ENCODE measurements at places on chromosomes 11 and 22. TPM values are rescaled to one million over a fixed set of nuclear protein-coding genes. Genes with fewer than 3 reads are reported as not detected.

Gene GGT1
- polyA plus RNA-seq: 15.2 TPM

Gene FAM83F
- 23.3 TPM for polyA plus RNA-seq

Gene ACR
- polyA plus RNA-seq: not detected

Gene CASP12
- polyA plus RNA-seq: not detected

Gene OR9G1
- not detected for polyA plus RNA-seq

Gene FADS3
- polyA plus RNA-seq: 8.0 TPM

Gene ME3
- polyA plus RNA-seq: 2.2 TPM

Gene TSSK2
- not detected for polyA plus RNA-seq
